ENCODE measurements at places on chromosomes 12 and 14.

DNA sequence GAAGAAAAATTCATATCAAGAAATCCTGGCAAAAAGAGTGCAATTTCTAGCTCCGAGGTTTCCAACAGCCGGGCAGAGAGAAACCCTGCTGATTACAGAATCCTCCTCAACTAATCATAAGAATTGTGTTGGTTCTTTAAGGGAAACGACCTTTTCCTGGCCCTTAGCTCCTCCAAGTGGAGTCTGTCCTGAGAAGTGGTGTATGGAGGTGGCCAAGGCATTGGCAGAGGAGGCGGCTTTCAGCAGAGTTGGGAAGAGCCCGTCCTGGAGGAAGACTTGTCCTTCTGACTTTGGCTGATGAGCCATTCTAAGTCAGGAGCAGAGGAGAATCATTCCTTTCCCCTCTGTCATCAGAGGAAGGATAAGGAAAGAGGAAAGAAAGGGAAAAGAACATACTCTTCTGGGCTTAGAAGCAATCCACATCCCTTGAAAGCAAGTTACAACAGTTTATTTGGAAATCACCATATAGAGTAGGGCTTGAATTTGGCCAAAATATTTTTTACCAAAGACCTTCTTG lies 46.5 kb upstream of the PTCSC3 start:
- no peak for DNase-seq

DNA sequence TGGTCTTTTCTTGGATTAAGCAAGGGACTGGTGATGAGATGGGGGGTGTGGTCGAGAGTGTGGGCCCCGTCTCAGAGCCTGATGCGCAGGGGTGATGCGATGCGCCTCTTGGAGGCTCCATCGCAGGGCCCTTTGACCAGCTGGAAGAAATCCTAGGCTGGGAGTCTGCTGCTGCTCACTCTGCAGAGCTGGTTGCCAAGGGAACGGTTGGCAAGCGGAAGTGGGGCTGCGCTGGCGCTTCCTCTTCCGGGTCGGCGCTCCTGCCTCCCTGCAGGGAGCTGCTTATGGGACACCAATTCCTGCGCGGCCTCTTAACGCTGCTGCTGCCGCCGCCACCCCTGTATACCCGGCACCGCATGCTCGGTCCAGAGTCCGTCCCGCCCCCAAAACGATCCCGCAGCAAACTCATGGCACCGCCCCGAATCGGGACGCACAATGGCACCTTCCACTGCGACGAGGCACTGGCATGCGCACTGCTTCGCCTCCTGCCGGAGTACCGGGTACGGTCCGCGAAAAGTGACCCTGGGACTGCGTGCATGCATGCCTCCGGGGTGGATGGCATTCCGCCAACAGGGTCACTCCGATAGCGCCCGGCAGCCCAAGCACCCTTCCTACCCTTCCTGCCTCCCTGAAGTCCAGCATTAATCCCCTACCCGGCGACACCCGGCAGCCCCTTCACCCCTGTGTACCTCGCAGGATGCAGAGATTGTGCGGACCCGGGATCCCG lies at the start of gene MYG1:
MYG1 (plus strand) TSS at position 242 of the 727 bp plus-strand sequence; CDS start at position 285, 43 bp downstream.
- peak; percentile 87 for DNase-seq

- peak; percentile 22 for DNase-seq
These were observed 129.9 kb upstream of the GRIN2B start for GRCh38 chr12:14111230-14111865.

- DNase-seq: no peak
These were observed 17.1 kb downstream of the OR10G2 start for GRCh38 chr14:21617614-21618013.

DNA sequence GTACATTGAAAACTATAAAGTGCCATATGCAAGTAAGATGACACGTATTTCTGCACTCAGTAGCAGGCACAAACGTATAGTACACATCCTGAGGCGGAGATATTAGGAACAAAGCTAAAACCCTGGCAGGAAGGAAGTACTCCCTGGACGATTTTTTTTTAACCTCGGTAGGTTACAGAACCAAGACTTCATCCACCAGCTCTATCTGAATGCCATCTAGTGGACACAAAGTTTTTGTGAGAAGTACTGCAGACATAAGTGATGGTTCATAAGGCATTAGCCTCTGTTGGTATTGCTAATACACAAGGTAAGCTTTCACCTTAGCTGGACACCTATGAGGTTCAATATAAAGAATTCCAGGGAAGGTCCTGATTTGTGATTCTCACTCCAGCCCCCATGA lies 83.0 kb upstream of the CCDC196 start:
- no peak for DNase-seq

DNA sequence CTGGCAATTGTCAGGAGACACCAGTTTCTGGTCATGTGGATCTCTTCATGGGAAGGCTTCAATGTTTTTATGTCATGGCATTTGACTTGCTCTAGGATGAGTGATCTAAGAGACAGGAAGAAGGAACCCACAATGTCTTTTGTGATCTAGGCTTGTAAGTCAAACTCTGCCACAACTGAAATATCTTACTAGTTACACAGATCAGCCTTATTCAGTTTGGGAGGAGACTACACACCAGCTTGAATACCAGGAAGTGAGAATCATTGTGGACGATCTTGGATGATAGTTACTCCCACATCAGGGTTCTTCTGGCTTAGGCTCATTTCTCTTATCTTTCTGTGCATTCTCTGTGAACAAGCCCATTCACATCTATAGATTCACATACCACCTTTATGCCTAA lies 236.2 kb upstream of the FBXO33 start:
- no peak for DNase-seq

- DNase-seq: no peak
These were observed 8.9 kb downstream of the DDHD1 start for GRCh38 chr14:53144244-53144643.

GRCh38 chr12:68641138-68641537 lies 30.4 kb downstream of the RAP1B start:
- no peak for DNase-seq

Measured in HuH-7.5 (cell line).